ENCODE measurements at places on chromosomes 12 and 14. TPM values are rescaled to one million over a fixed set of nuclear protein-coding genes. Genes with fewer than 3 reads are reported as not detected.

DNA sequence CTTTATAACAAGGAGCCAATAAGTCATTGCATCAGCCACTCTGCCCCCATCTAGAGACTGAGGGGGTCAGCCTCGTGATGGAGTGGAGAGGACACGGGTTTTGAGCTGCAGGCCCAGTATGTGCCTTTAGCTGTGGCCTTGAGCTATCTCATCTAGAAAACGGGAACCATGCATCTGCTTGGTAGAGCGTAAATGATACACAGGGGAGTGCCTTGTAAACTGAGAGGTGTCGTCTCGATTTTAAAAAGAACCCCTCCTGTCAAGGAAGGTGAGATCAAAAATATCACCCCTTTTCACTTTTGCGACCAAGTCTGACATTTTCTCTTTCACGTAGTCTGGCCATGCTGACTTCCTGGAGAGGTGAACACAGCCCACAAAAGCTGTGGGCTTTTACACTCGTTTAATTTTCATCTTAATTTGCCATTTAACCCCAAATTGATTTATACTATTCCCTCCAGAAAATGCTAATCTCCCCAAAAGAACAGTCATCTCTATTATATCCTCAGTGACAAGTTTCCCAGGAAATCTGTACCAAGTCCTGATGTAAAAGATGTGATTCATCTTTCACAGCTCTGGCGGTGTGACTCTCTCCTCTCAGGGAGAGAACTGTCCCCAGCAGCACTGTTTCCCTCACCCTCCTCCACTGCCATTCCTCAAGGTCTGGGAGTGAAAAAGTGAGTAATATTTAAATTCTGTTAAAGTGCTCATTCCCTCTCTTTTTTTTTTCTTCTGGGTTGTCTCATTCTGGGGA lies 30.6 kb downstream of the VCPKMT start:
- DNase-seq = no peak

GRCh38 chr12:85356596-85357385 lies 76.8 kb downstream of the ALX1 start:
- DNase-seq = peak; percentile 87

The GDF11 gene
- polyA plus RNA-seq = 10.0 TPM

The RXYLT1 gene
- 5.3 TPM for polyA plus RNA-seq

The WNT1 gene
- not detected for polyA plus RNA-seq

The NAV3 gene
- 6.7 TPM for polyA plus RNA-seq

Data from endothelial cell of umbilical vein (primary cell).